ENCODE measurements at places on chromosomes 6 and 20. TPM values are rescaled to one million over a fixed set of nuclear protein-coding genes. Genes with fewer than 3 reads are reported as not detected.
A peak's percentile ranks its signal among the peaks of the same experiment; 100 is the strongest.

Gene TSPO2
- not detected for total RNA-seq

GRCh38 chr6:35473075-35473849 is 5.1 kb downstream of the RPL10A start:
- no peak for DNase-seq

Gene ADAT2
- total RNA-seq = 5.3 TPM

GRCh38 chr20:6265204-6265904 is 142.5 kb upstream of the FERMT1 start:
- DNase-seq = peak; percentile 5

GRCh38 chr6:120966321-120966720 is 368.0 kb downstream of the TBC1D32 start:
- DNase-seq = no peak

Gene TNFRSF6B
- not detected for total RNA-seq
